ENCODE measurements at places on chromosomes 16 and 17.

DNA sequence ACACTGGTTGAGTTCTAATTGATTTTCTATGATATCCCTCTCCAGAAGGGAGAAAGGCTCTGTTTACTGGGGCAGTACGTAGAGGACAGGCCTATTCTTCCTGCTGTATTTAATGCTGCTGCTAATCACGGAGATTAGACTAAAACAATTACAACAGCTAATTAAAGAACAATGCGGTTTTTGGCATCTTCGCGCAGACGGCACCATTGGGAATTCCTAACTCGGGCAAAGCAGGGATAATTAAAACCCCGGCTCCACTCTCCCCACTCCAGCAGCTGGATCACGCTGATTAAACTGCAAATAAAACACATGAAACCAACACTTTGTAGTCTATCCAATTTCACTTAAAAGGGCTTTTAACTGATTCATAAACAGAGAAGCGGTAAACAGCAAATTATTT is 147.6 kb downstream of the XYLT1 start:
- no peak for DNase-seq

GRCh38 chr17:29621751-29622194 is 939 bp downstream of the CORO6 start:
- no peak for DNase-seq

- no peak for DNase-seq
Measured at GRCh38 chr17:43952351-43952723, 1.4 kb downstream of the PYY start.

DNA sequence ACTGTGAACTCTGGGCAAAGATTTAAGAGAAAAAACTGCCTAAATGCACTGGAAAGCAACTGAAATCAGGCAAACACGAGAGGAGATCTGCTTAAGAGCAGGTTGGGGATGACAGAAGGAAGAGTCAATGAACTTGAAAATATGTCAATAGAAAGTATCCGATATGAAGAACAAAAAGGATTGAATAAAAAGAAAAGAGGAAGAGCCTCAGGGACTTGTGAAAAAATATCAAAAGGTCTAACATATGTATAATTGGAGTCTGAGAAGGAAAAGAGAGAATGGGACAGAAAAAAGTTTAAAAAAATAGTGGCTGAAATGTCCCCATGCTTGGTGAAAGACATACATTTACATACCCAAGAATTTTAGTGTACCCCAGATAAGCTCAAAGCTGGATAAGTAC is 195.5 kb downstream of the COPRS start:
- no peak for DNase-seq

DNA sequence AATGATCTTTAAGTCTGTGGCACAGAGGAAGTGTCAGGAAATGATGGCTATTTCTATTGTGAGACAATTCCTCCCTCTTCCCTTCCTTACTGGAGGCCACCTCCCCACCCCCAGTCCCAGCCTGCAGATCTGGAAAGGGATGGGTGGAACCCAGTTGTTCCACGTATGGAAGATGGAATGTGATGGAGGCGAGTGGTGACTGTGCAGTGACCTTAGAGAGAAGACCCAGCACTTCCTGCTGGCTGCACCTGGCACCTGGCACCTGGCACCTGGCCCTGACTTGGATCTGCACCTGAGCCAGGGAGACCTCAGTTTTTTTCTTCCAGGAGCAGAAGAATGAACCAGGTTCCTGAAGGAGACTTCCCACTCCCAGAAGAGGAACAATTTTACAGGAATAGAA is 33.0 kb upstream of the TMC5 start:
- DNase-seq: no peak

DNA sequence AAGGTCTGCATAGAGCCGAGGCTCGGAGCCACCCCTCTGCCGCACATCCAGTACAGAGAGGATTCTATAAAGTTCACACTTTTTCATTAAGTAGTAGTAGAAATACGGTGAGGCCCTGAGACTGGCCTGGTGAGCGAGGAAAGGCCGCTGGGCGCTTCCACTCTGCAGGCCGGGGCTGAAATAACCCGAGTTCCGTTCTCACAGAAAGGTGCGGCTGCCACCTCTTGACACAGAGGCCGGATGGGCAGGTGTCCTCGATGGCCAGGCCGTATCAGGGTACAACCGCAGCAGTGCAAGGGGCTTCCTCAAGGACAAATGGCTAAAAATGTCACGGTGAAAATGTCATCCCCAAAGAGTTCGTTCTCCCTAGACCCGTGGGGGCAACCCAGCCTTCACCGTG is 770 bp upstream of the PCYT2 start:
- no peak for DNase-seq

Measured in stimulated activated CD4-positive, alpha-beta T cell treated with anti-CD3 and anti-CD28 coated beads, Interleukin-15, amount 100 ng/mL, for 48 hours (primary cell).